Erythroblast (primary cell): ENCODE measurements at places on chromosomes 6 and 20.

DNA sequence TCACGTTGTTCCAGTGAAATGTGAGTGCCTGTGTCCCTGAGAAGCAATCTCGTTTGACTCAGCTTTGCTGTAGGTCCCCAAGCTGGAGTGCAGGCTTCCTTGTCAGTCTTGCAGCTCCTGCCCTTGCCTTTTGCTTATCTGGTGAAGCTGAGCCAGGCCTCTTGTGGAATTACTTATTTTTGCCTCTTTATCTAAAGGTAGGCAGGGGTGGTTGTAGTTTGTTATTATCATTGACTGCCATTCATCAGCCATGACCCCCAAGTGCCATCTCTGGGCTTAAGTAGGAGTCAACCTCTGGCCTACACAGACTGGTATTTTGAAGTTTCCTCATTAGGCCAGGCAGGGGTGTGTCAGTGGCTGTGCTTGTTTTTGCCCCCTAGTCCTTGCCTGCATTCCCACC lies 2.1 kb downstream of the TMEM14B start:
- DNase-seq: peak; percentile 97

GRCh38 chr6:139650941-139651340 lies 276.5 kb upstream of the CITED2 start:
- DNase-seq: no peak

GRCh38 chr6:28597217-28597835 lies 71.6 kb downstream of the GPX5 start:
- DNase-seq: peak; percentile 66

- no peak for DNase-seq
Observed at GRCh38 chr6:25217302-25217701, 61.9 kb upstream of the CARMIL1 start.

DNA sequence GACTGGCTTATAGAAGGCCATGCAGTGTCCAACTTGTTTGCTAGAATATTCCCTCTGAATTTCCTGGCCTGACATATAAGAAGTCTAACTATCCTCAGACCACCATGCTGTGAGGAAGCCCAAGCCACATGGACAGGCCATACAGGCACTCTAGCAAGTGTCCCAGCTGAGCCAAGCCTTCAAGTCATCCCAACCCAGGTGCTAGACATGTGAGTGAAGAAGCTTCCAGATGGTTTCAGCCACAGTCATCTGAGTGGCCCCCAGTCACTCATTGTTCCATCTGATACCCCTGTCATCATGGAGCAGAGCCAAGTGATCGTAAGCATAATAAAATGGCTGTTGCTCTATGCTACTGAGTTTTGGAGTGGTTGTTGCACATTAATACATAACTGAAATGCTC lies 46.0 kb upstream of the INSM1 start:
- DNase-seq: no peak

DNA sequence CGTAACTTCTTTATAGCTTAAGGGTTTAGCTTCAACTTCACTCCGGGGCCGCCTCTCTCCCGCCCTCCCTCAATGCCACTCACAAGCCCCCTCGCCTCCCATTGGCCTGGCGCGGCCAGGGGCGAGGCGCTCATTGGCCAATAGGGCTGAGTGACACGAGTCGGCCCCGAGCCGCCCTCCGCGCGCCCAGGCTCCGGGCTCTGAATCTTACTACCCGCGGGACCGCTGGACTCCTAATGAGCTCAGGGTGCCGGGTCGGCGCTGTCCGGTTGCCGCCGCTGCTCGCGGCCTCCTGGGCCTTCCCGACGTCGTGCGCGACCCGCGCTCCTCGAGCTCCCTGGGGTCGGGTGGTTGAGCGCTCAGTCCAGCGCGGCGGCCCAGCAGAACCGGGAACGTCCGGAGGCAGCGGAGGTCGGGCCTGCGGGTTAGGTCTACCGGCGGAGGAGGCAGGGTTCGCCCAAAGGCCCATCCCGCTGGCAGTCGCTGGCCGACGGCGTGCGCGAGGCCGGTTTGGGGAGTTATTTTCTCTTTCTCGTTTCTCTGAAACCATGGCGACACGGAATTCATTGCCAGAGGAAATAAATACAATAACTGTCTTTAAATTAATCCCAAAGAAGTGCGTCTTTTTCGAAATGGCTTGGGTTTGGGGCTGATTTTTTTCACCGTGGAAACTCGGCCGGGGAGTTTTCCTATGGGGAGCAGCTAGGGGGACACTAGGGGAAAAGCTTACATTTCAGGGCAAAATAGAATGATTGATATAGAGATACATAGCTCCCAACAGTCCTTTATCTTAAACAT lies at the start of gene SIM1:
Gene SIM1, minus strand, starts transcription at position 19 of the 798 bp plus-strand sequence. CDS start 1,453 bp downstream, outside the sequence.
- peak; percentile 84 for DNase-seq

DNA sequence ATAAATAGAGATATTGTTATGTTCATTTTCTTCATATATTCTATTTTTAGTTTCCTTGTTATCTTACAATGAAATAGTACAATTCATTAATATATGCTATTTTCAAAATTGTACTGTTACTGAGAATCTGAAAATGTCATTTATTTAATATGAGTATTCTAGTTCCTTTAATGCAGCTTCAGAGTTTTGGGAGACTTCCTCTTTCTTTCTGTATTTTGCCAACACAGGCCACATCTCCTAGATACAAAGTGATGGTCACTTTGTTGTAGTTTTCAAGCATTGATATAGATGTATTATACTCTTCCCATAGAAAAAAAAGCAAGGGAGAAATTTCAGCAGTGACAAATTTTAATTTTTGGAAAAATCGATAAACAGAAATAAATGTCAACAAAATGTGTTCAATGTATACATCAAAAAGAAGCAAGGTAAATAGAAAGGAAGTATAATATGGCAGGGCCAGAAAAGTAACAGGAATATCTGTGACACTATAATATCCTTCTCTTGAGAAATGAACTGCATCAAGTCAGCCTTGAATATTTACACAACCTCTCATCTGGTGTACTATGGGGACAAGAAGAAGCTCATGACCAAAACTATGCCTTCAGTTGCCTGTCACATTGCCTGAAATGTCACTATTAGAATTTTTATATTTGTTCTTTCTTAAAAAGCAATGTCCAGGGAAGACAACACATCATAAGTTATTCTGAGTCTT lies 396.0 kb downstream of the TBC1D32 start:
- no peak for DNase-seq

DNA sequence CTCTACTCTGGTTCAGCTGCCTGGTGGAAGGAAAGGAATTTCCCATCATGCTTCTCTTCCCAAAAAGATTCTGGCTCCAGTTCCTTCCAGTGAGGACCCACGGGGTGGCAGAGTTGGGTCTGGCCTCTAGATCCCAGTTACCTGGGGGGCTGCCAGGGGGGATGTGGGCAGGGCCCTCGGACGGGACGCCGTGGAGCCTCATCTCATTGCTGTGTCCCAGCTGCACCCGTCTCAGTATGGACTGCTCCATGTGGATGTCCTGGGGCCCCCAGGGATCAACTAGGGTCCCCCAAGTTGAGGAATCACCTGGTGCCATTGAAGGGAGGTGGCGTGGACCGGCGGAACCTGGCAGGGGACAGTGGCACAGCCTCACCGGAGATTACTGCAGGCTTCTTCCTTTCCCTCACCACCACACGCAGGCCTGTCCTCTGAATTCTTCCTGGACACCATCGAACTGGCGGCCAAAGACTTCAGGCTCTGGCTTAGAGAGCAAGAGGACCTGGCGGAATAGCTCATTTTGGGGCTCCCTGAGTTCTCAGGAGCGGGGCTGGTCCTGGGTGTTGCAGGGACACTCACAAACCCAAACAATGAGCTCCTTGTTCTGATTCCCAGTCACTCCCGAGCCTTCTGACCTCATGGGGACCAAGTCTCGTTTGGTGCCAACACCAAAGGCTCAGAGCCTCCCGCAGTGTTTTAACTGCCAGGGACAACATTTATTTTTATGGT lies 8.5 kb downstream of the ZBP1 start:
- DNase-seq: no peak

DNA sequence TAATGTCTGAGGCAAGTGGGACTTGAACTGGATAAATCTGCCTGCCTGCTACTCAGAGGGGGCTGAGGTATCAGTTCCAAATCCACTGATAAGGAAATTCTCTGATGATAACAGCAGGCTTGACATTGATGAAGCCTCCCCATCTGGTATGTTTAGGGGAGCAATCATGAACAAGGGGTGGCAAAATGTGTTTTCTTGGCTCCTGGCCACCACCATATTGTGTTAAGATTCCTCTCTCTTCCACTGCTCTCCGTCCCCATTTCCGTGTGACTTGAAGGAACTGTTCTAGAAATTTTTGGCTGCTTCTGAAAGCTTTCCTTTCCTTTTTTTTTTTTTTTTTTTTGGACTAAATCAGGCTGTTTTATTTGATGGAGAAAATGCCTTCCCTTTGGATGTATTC lies 335.3 kb upstream of the NRSN1 start:
- no peak for DNase-seq

GRCh38 chr6:106927531-106928398 lies 46.8 kb downstream of the CD24 start:
- DNase-seq: peak; percentile 27

DNA sequence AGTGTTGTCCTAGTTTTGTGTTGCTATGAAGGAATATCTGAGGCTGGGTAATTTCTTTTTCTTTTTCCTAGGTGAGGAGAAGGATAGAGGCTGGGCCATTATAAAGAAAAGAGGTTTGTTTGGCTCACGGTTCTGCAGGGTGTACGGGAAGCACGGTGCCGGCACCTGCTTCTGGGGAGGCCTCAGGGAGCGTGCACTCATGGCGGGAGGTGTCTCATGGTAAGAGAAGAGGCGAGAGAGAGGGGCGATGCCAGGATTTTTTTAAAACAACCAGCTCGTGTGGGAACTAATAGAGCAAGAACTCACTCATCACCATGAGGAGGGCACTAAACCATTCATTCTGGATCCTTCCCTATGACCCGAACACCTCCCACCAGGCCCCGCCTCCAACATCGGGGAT lies 14.2 kb upstream of the NPBWR2 start:
- DNase-seq: no peak

DNA sequence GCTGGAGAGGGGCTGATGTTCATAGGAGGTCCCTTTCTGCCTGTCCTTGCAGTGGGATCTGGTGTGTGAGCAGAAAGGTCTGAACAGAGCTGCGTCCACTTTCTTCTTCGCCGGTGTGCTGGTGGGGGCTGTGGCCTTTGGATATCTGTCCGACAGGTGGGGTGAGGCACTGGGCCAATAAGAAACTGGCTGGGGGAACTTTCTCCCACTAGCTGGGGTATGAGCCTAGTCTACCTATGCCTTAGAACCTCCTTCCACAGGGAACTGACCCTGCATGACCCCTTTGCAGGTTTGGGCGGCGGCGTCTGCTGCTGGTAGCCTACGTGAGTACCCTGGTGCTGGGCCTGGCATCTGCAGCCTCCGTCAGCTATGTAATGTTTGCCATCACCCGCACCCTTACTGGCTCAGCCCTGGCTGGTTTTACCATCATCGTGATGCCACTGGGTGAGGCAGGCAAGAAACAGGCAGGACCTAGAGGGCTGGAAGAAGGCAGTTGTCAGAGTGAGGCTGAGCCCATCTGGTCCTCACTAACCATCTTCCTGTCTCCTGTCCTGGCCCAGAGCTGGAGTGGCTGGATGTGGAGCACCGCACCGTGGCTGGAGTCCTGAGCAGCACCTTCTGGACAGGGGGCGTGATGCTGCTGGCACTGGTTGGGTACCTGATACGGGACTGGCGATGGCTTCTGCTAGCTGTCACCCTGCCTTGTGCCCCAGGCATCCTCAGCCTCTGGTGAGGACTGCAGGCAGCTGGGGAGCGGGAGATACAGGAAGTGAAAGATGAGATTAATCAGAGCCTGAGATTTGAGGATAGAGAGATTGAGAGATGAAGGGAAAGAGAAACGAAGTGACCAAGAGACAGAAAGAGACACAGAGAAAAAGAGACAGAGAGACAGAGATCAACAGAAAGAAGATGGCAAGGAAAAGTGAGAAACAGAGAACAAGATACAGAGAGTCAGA lies 1.6 kb downstream of the SLC22A7 start:
- DNase-seq: no peak

DNA sequence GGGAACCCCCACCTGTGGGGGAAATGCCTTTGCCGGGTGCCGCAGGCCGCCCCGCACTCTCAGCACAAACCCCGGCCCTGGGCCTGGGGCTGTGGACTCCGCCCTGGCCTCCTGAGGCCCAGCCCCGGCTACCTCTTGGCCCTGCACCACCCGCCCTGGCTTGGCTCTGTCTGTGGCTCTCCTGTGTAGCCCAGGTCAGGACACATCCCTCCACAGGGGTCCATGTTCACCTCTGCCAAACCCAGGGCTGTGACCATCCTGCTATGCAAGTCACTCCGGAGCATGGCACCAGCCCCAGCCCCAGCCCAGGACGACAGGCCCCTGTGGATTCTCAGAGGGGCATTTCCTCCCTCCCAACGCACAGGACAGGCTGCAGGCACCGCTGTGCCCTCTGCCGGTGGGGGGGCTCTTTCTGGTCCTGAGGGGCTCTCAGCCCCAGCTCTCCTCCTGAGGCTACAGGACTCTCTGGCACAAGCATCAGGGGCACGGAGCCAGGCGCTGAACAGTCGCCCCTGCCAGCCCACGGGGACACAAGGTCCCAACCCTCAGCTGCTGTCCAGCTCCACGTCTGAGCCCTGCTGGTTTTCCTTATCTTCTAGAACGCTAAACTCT lies 45.7 kb downstream of the TAF4 start:
- no peak for DNase-seq

GRCh38 chr6:108947114-108947854 lies 99.1 kb downstream of the ARMC2 start:
- no peak for DNase-seq

- no peak for DNase-seq
Observed at GRCh38 chr6:50585441-50586330, 127.6 kb upstream of the TFAP2D start.

DNA sequence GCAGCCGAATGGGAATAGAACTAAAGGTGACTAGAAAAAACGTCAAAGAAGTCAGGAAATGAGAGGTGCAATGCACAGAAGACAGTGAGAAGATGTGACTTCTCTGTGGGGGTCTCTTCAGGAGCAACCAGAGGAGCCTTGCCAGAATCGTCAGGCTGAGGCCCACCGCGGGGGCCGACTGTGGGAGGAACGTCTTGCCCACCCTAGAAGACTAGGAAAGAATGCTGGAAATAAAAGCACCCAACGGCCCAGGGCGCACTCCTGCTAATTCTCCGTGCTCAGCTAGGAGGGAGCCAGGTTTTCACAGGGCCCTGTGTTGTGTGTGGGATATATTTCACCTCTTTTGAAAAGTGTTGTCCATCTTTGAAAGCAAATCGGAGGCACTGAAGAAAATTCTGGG lies 129.2 kb downstream of the SMOC2 start:
- no peak for DNase-seq

GRCh38 chr20:33883164-33883563 lies 72.0 kb downstream of the CHMP4B start:
- DNase-seq: no peak

GRCh38 chr6:45590696-45591184 lies 213.0 kb upstream of the SUPT3H start:
- DNase-seq: no peak

GRCh38 chr6:20334334-20334733 lies 67.3 kb upstream of the E2F3 start:
- DNase-seq: peak; percentile 15
